ENCODE measurements at places on chromosomes 7 and 10.

GRCh38 chr7:1899951-1900762 is 230.1 kb downstream of the ELFN1 start:
- DNase-seq: no peak

- DNase-seq: no peak
These were observed 33.5 kb downstream of the HYCC1 start for GRCh38 chr7:22980422-22980821.

DNA sequence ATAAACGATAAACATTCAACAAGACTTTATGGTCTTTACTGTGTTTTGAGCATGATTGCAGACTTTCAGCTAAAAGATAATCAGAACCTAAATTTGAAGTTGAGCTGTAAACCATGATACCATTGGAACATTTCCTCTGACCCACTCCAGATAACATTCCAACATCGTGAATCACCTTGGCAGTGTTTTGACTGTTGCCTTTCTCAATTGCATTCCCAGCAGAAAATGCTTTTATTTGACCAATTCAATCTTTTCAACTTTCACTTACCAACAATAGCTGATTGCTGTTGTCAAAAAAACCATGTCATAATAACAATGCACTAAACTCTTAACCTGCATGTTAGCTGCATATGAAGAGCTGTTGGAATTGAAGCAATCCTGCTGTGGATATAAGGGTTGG is 165.5 kb downstream of the MDFIC start:
- DNase-seq: no peak

DNA sequence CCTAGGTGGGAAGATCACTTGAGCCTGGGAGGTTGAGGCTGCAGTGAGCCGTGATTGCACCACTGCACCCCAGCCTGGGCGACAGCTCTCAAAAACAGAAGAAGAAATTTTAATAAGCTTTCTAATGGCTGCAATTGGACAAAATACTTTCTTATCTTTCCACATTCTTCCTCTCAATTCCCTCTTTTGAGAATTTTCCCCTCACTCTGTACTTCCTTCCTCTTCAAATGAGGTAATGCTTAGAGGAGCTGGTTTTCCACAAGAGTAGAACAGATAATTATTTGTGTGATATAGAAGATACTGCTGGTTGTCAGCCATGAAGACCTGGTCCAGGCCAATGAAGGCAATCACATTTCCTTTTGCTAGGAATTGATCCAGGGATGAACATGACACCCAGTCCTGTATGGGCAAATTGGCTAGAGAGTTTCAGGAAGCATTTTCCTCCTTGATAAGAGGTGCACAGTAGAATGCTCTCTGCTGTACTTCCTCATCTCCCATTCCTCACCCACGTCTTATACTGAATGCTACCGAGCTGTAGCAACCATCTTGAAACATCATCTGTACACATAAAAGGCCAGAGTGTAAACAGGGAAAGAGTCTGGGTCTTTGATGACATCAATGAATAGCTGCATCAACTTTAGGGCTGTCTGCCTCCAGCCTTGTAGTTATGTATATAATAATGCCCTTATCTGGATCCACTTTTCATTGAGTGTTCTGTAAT is 103.9 kb downstream of the CDK6 start:
- no peak for DNase-seq

DNA sequence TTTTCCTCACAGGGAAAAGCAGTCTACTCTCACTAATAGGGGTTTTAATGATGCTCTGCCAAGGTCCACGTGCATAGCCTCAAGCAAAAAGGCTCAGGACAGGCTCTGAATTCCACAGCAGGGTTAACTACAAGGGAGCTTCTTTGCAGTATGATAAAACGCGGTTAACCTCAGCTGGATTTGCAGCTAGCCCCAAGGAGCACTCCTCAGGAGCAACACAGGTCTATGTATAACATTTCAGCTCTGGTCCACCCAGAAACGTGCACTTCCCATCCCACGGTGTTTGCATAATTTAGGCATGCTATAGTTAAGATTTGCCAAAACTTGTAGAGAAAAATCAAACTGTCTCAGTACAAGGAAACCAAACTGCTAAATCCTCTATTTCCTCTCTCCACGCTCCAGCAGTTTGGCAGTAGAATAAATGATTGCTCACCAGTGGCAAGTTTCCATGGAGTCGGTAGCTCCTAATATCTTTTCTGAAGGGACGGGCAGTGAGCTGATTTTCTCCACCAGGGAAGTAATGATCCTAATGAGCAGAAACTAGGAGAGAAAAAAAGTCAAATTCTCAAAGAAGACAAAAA is 13.1 kb upstream of the ASB4 start:
- no peak for DNase-seq

GRCh38 chr7:6164491-6164890 is 107.9 kb downstream of the CYTH3 start:
- no peak for DNase-seq

Data from head of caudate nucleus (tissue), 42 donors.